HCT116 (cell line): ENCODE measurements at places on chromosomes 5 and 9. TPM values are rescaled to one million over a fixed set of nuclear protein-coding genes. Genes with fewer than 3 reads are reported as not detected.

The SIT1 gene
- total RNA-seq: not detected

GRCh38 chr5:30880514-30880913 is 313.0 kb upstream of the CDH6 start:
- H3K27me3 ChIP-seq: no peaks in the 10 kb centered on the region
- no peaks in the 10 kb centered on the region for H3K36me3 ChIP-seq
- DNase-seq: no peak
- H3K4me3 ChIP-seq: no peak overlapping the region

GRCh38 chr5:32713770-32714381 is 2.8 kb downstream of the NPR3 start:
- no peak for DNase-seq
- H3K4me1 ChIP-seq: peaks cover 3% of the 10 kb centered on the region; the same call in 1 of the 2 replicates
- no peaks in the 10 kb centered on the region for H3K27me3 ChIP-seq
- no peaks in the 10 kb centered on the region for H3K36me3 ChIP-seq
- no peak overlapping the region for H3K27ac ChIP-seq

DNA sequence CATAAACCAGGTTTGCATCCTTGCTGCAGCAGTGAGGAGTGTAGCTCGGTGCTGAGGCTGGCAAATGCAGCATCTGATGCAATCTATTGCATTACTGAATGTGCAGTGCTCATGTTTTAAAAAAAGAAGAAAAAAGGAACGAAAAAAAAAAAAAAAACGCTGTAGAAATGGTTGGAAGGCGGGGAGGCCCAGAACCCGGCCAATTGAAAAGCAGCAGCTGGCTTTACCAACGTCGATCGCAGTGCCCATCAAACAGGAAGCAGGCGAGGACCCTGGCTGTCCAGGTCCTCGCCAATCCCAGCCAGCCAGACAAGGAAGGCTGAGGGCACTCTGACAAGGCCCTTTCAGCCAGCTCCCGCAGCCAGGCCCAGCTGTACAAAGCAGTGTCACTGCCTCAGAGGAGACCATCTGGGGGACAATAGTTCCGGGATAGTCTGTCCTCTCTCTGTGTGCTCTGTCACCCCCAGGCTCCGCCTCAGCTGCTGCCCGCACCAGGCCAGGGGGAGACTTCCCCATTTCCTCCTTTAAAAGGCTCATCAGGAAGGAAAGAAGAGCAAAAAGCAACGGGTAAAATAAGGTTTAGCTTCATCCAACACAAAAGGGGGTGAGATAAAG is 21.8 kb upstream of the CPEB4 start:
- H3K36me3 ChIP-seq: no peaks in the 10 kb centered on the region
- H3K27me3 ChIP-seq: no peaks in the 10 kb centered on the region
- no peak overlapping the region for H3K4me3 ChIP-seq

DNA sequence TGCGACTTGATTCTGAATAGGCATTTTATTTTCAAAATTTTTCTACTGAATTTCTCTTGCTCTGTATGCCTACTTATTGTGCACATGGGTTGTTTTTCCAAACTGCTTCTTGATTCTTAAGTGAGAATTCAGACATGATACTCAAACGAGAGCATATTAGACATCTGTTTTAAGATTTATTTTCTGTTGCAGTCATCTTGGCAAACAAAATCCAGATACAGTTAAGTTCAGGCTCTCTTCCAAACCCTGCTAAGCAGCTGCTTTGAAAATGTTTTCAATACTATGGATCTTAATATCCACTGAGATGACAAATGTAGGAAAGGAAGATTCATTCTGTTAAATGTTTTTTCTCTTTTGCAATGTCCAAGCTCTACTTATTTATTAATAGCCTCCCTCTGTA is 4.5 kb downstream of the TMEM215 start:
- H3K4me3 ChIP-seq: no peak overlapping the region
- no peak overlapping the region for H3K27ac ChIP-seq
- no peaks in the 10 kb centered on the region for H3K36me3 ChIP-seq
- H3K27me3 ChIP-seq: peaks cover 43% of the 10 kb centered on the region
- no peak for DNase-seq

DNA sequence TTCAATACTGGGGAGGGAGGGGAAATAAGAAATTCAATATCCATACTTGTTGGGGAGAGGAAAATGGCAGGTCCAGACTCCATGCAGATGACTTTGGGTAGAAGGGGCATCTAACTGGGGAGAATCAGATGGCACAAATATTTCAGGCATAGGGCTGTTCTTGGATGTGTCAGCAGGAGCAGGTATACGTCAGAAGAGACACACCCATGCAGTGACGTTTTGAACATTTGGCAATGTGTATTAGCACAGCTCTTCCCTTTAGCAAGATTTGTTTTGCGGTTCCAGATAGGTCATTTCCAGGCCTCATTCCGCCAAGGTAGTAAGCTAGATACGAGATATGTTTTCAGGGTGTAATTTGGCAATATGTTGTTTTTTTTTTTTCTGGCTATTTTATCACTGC is 187.2 kb upstream of the CDH10 start:
- no peaks in the 10 kb centered on the region for H3K27me3 ChIP-seq
- no peaks in the 10 kb centered on the region for H3K36me3 ChIP-seq
- H3K4me3 ChIP-seq: no peak overlapping the region

DNA sequence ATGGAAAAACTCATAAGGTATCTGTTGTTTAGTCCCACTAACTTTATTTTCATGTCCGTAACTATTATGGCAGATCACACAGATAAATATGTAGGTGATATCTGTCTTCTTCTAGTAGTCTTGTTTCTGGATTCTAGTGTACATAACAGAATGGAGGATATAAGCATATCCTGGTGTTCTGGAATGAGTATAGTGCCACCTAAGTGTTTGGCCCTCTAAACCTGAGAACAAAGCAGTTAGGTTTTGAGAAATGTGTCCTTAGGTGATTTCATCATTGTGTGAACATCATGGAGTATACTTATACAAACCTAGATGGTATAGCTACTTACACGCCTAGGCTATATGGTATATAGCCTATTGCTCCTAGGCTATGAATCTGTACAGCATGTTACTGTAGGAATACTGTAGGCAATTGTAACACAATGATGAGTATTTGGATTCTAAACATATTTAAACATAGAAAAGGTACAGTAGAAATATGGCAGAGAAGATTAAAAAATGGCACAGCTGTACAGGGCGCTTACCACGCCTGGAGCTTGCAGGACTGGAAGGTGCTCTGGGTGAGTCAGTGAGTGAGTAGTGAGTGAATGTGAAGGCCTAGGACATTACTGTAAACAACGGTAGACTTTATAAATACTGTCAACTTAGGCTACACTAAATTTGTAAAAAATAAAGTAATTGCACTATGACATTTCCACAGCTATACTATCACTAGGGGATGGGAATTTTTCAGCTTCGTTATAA is 150.3 kb upstream of the SLC24A2 start:
- H3K36me3 ChIP-seq: no peaks in the 10 kb centered on the region
- H3K27me3 ChIP-seq: peaks cover 10% of the 10 kb centered on the region; the same call in 1 of the 2 replicates
- no peak overlapping the region for H3K4me3 ChIP-seq

GRCh38 chr9:28648723-28649122 is 1075.4 kb upstream of the C9orf72 start:
- H3K4me1 ChIP-seq: no peaks in the 10 kb centered on the region
- no peaks in the 10 kb centered on the region for H3K27me3 ChIP-seq
- H3K27ac ChIP-seq: no peak overlapping the region
- no peak for DNase-seq
- H3K4me3 ChIP-seq: no peak overlapping the region
